EH (cell line): ENCODE measurements at places on chromosomes 1 and 21.
A peak's percentile ranks its signal among the peaks of the same experiment; 100 is the strongest.

DNA sequence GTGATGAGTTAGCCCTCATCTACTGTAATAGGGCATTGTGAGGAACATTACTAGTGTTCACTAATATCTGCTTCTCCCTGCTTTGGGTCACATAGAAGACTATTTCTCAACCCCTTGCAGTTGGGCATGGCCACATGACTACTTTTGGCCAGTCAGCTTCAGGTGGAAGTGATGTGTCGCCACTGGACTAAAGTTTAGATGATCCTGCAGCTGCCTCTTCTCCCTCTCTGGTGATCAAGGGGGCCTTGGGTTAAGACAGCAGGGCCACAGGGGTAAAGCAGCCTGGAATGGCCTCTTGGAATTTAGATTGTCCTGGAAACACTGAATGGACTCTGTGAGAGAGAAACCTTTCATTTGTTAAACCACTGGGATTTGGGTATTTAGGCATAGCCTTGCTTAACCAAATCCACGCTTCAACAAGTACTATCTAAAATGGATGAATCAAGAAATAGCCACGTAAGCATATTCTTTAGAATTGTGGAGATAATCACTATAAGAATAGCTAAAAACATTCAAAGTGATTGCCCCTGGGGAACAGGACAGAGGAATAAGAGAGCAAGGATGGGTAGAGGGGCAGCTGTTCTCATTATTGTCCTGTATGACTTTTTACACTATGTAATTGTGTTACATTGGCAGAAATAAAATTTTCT lies 41.2 kb downstream of the OPRD1 start:
- no peak for DNase-seq

DNA sequence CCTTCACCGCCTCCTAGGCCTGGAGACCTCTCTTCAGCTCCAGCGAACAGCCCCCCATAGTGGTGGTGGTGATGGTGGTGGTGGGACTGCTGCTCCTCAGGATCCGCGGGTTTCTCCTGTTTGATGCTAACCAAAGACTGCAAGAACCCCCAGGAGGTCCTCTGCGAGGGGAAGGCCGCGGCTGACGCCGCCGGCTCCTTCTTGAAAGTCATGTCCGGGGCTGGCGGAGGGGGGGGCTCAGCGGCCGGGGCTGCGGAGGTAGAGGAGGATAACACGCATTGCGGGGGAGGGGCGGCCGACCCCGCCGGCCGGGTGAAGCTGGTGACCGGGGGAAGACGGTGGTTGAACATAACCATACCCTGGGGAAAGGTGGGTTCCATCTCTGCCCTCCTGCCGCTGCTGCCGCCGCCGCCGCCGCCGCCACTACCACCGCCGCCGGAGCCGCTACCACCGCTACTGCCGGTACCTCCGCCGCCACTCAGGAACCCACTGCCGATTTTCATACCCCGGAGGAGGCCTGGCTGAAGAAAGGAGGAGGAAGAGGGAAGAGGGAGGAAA lies 554 bp downstream of the ZNF281 start:
- peak; percentile 45 for DNase-seq

- no peak for DNase-seq
Observed at GRCh38 chr1:10597492-10598388, 123.0 kb downstream of the PEX14 start.

- no peak for DNase-seq
Observed at GRCh38 chr1:185444676-185445075, 127.6 kb upstream of the IVNS1ABP start.

DNA sequence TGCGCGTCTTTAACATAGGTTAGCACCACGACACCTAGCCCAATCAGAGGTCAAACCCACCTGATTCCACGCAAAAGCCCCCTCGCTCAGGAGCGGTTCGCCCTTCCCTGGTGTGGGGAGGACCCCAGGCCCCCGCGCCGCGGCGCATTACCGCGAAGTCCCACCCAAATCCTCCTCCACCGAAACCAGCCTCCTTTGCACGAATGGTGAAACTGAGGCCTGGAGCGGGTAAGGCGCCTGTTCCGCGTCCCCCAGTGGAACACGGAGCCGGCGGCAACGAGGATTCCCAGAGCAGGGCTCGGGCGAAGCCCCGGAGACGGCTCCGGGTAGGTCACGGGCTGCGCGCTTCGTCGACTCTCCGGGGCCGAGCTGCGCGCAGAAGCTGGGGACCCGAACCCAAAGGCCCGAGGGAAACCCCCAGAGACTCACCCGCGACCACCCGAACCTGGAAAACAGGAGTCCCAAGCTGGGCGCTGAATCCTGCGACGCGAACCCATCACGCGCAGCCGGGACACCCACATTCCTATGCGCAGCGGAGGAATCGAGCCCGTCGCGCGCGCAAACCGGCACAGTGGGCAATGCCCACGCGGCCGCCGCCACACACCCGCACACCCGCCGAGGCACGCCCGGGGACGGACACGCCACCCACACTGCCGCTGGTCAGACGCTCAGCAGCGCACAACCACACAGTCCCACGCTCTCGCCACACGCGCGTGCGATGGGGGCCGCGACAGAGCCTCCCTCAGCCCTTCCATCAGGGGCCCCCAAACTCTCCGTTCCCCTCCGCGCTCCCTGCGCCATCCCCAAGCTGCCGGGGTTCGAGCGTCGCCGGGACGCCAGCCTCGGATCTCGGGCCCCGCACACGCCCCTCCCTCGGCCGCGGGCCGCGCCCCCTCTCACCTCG lies 507 bp downstream of the GLIS1 start:
- DNase-seq = peak; percentile 20

DNA sequence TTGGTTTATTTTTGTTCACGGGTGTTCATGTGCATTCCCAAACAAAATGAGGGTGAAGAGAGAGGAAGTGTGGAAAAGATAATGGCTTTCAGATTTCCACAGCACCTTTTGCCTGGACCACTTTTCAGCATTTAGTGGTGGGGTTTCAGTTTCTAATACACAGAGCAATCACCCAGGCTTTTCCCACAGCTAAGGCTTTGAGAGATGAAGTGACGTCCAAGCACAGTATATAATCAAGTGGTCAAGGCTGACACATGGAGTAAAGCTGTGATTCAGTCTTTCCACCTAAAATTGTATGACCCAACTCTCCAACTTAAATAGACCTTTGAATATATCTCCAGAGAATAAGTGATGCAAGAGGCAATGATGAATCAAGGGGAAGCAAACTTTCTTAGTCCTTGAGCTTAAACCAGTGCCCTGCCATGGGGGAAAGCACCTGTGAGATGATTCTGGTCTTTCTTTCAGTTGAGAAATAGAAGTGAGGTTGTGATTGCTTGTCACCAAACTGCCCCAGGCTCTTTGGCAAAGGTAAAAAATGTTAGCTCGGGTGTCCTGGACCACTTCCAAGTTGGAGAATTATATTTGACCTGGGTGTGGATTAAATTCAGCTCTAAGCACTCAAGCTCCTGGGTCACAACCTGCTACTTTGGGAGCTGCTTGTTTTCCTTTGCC lies 2.4 kb upstream of the PIK3R3 start:
- peak; percentile 39 for DNase-seq

DNA sequence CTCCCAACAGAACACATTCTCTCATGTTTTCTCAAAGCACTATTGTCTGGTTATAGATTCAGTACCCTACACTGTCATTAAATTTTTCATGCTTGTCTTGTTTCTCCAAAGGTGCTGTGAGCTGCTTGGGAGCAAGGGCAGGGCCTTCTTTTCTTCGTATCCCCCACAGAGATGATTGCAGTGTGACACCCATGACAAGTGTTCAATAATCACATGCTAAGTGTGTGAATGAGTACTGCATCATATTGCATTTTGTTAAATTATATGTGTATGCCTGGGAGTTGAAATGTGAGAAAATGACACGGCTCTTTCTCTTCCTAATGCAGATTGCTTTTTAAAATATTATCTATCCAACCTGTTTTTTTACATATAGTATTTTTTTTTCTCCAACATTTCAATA lies 57.3 kb upstream of the MAGI3 start:
- no peak for DNase-seq

DNA sequence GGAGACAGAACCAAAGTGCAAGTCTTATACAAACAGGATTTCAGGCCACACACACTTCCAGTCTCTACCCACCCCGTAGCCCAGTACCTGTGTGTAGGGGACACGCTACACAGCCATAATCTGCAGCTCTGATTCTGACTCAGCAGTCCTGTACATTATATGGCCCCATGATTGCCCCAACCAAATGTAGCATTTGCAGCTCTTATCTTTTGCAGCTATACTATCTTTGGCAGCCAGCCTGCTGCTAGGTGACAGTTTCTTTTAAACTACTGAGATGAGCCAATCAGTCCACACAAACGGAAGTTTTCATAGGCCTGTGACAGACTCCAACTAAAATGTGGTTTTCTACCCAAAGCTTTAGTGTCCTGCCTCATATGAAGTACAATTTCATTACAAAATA lies 259.6 kb upstream of the ST6GALNAC5 start:
- DNase-seq = no peak

GRCh38 chr1:79255421-79255820 lies 248.9 kb upstream of the ADGRL4 start:
- DNase-seq = no peak

GRCh38 chr1:210330279-210330866 lies 1.7 kb downstream of the HHAT start:
- peak; percentile 38 for DNase-seq

DNA sequence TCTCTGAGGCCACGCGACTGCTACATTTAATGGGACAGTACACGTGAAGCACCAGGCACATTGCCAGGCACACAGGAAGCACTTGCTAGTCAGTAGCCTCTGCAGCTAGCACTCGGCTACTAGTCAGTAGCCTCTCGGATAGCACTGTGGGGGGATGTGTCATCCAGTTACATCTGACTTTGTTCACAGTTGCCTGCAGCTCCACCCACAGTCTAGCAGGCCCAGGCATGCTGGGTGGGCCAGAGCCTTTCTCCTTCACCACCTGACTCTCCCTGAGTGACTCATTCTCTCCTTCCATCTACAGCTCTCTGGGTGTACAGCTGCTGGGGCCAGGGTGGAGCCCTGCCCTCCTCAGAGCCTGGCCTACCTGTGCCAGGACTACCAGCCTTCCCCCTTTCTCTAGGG lies 51.5 kb downstream of the PTPRF start:
- DNase-seq = peak; percentile 92

- DNase-seq = peak; percentile 29
Observed at GRCh38 chr1:218371927-218372672, 27.0 kb downstream of the TGFB2 start.

GRCh38 chr1:167573035-167573434 lies 19.5 kb upstream of the CREG1 start:
- DNase-seq = no peak

- DNase-seq = no peak
Observed at GRCh38 chr1:2299131-2299627, 71.1 kb downstream of the SKI start.

- no peak for DNase-seq
Observed at GRCh38 chr1:40915581-40915980, 53.4 kb upstream of the CITED4 start.

- DNase-seq = no peak
Observed at GRCh38 chr1:82445132-82445531, 644.4 kb downstream of the ADGRL2 start.

DNA sequence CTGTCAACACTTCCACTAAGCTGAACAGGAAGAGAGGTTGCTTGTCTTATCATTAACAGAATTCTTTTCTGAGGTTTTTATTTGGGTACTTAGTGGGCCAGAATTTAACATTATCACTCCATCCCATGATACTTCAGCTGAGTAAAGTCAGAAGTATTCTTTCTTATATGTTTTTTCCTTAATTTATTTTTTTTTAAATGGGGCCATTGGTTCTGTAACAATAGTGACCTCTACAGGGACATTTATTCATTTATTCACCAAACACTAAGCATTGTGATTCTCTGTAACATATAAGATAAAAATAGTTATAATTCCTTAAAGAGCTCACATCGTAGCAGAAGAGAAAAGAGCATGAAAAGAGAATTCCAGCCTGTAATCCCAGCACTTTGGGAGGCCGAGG lies 9.8 kb downstream of the GREM2 start:
- DNase-seq = peak; percentile 43

- DNase-seq = peak; percentile 54
Observed at GRCh38 chr1:179709841-179710329, 33.2 kb upstream of the FAM163A start.

GRCh38 chr1:85603086-85603880 lies 22.7 kb downstream of the CCN1 start:
- DNase-seq = no peak

DNA sequence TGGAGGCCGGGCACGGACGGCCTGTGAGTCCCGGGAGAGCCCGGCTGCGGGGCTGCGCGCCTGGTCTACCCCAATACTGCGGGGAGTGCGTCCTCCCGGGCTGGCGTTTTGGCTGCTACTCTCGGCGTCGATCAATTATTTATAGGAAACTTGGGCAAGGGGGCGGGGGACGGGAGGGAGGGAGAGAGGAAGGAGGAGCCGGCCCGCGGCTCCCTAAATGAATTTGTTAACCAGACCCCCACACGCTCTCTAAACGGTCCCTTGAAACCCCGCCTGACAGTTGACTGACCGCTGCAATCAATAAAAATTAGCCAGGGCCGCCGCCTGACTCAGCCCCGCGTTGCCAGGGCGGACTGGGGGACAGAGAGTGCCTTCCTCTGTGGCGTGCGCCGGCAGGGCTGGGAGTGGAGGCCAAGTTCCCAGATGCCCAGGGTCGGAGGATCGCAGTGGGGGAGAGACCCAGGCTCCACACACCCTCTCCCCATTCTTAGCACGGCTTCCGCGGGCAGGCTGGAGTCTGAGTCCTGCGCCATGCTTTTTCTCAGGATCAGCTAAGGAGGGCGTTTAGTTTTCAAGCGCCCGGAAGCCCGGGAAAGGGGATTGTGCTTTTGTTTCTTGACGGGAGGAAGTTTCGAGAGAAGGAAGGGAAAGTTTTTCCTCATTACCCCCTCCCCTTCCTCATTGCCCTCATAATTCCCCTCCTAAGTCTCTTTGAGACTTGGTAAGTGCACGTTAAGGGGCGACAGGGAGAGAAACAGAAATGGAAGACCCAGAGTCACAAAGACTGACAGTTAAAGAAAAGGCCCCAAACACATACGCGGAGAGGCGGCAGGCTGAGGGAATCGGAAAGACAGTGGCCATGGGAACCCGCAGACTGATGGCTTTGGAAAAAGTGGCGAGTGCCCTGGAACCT lies 6.2 kb downstream of the PAX7 start:
- DNase-seq = no peak

- no peak for DNase-seq
Observed at GRCh38 chr1:181451661-181452230, 31.6 kb upstream of the CACNA1E start.

GRCh38 chr1:226586650-226587422 lies 38.3 kb downstream of the STUM start:
- DNase-seq = no peak

- no peak for DNase-seq
Observed at GRCh38 chr1:14590411-14591180, 7.9 kb upstream of the KAZN start.
